ENCODE measurements at places on chromosomes 12 and 14. TPM values are rescaled to one million over a fixed set of nuclear protein-coding genes. Genes with fewer than 3 reads are reported as not detected.

Gene LRCOL1
- total RNA-seq = not detected

GRCh38 chr14:39102265-39102968 is 618 bp downstream of the SEC23A start:
- DNase-seq = peak; percentile 13

DNA sequence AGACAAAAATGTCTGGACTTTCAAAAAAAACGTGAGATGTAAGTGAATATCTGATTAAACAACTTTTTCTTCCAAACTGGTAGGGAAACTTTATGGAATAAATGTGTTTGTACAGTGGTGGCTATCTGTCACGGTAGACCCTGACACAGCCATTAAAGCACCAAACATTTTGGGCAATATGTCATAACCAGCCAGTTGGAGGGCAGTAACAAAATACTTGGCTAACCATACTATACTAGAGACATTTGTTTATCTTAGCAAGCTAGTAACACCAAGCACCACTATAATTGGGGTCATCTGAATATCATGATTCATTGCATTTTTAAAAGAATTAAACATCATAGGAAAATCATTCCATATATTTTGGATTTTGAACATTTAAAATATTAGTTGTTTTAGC is 6.0 kb upstream of the MYF6 start:
- DNase-seq = no peak

GRCh38 chr14:96627811-96628775 is 125.9 kb downstream of the PAPOLA start:
- DNase-seq = no peak

Measured in foreskin keratinocyte (primary cell).